ENCODE measurements at places on chromosomes 1 and 21. TPM values are rescaled to one million over a fixed set of nuclear protein-coding genes. Genes with fewer than 3 reads are reported as not detected.

OPRD1 gene
- polyA plus RNA-seq, result 0.33 TPM

CD53 gene
- polyA plus RNA-seq, result 5.4 TPM

FMOD gene
- polyA plus RNA-seq, result 56.6 TPM

LCE5A gene
- not detected for polyA plus RNA-seq

OR14A16 gene
- polyA plus RNA-seq, result not detected

KRTAP21-2 gene
- polyA plus RNA-seq, result not detected

LCA5L gene
- 5.0 TPM for polyA plus RNA-seq

TCHH gene
- polyA plus RNA-seq, result 0.03 TPM

KISS1 gene
- polyA plus RNA-seq, result 0.35 TPM

RHBDL2 gene
- polyA plus RNA-seq, result 0.62 TPM

DNA sequence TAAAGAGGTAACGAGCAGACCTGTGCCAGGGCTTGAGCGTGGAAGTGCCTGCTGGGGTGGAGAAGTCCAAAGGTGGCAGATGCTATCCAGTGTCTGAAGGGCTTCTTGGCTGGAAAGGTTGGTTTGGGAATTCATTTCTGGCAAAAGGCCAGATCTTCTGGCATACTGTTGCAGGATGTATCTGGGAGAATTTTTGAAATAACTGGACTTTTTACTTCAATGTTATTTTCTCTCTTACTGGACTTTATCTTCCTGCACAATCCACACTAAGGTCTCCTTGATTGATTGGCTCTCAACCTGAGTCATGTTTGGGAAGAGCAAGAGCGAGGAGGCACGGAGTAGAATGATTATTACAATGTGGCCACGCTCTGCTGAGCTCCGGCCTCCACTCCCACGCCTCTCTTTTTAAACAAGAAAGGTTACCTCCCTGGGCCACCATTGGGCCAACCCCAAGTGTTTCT is 278.4 kb downstream of the TM2D1 start:
- no peak for DNase-seq

DNA sequence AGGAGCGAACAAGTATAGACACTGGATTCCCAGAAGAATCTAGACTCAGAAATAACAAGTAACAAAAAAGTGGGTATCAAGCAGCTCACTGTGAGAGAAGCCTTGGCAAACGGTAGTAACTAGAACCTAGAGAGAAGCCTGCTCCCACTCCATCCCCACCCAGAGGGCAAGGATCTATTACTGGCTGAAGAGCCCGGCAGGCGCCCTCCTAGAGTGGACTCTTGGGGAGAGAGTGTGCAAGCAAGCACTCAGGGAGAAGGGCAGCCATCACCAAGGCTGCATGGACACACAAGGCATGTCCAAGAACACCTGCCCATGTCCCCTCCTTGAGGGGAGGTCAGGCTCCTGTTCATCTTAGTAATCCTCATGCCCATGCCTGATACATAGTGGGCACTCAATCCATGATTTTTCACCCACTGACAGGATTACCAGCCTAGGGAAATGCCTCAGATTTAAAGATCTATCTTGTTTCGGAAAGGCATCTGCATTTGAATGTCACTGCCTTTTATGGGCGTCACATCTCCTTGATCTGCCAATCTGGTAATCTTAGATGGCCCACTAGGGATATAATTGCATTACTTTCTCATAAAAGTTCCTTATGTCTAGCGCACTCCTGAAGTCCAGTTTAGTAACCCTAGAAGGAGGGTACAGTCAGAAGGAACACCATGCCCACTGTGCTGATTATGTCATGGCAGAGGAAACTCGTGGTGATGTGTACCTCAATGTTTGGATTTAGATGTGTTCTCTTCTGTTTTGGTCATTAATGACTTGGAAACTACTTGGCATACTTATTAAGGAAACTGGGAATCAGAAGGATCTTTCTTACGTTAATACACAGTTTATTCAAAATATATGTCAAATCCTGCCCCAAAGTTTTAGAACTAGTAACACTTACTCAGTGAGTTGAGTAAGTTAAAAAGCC is 14.4 kb downstream of the CNN3 start:
- DNase-seq, result no peak

GRCh38 chr1:209878964-209879363 is 51.2 kb downstream of the UTP25 start:
- DNase-seq, result no peak

- no peak for DNase-seq
Measured at GRCh38 chr1:147252540-147252939, 10.1 kb downstream of the CHD1L start.

GRCh38 chr1:66927528-66927927 is 2.7 kb downstream of the MIER1 start:
- DNase-seq, result no peak

GRCh38 chr1:22717037-22717760 is 6.6 kb downstream of the EPHB2 start:
- no peak for DNase-seq

- DNase-seq, result no peak
Measured at GRCh38 chr1:172473302-172473701, 29.4 kb upstream of the PIGC start.

- no peak for DNase-seq
Measured at GRCh38 chr1:116133696-116134475, 22.7 kb downstream of the MAB21L3 start.

DNA sequence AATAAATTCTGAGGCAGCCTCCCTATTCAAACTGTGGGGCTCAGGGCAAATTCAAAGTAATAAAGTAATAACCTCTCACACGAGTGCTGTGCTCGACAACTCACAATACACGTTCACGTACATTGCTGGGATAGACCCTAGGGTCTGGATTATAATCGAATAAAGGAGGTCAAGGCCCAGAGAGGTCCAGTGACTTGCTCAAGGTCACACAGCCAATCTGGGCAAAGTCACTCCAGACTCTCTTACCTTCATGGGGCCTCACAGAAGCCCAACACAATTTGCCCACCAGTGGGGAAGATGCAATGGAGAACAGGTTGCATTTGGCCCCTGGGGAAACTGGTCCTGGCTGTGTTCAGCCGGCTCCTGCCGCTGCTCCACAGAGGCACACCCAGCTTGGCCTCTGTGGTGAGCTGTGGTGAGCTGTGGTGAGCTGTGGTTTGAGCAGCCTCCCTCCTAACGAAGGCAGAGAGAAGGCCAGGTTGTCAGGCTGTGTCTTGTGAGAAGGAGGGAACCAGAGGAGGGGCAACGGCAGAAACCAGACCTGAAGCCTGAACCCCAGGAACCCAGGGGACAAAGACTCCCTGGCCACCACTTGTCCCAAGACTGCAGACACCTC is 35.1 kb downstream of the NUAK2 start:
- no peak for DNase-seq

DNA sequence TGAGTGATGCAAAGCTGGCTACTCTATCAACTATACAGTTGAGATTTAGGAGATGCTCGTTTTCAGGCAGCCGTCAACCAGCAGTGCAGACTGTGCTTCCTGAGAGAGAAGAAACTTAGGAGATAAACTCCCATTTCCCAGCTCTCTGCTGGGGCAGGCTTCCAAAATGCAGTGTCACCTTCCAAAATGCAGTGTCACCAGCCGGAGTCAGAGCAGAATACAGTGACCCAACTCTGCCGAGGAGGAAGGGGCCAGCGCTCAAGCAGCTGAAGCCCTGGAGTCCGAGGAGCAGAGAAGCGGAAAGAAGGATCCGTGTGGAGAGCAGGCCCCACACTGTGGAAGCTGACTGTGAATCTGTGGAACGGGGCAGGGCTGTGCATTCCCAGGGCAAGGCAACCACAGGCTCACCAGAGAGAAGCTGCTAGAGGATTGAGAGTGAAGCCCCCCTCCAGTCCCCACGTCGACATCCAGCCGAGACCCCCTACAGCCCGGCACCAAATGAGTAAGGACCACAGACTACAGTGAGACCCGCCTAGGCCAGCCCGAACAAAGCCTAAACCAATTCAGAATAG is 703 bp upstream of the KRTAP12-1 start:
- DNase-seq, result no peak

DNA sequence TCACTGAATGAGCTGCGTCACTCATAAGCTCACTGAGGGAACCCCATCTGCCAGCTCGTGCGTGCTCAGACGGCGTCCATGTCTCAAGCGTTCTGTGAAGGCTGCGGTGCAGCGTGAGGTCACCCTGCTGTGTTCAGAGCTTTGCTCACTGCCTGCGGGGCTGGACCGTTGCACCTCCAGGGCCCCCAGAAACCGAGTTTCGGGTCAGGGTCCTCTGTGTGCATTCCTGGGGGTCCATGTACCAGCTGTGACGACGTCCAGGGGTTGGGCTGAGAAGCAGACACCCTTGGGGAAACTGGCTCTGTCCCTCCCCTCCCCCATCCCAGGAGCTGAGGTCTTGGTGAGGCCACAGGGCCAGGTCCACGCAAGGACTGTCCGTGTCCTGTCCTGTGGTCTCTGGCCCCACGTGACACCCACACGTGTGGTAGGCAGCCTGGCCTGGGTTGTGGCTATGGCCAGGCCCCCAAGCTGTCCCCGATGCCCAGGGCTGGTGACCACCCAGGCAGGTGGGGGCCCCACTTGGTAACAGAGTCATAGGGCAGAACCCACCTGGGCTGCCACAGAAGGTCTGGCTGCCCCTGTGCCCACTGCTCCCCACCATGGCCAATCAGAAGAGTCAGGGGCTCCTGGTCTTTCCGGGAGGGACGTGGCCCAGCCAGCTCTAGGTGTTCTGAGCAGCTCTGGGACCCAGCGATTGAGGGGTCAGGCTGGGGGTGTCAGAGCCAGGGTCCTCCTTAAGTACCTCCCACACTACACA is 24.4 kb downstream of the FTCD start:
- DNase-seq, result no peak

DNA sequence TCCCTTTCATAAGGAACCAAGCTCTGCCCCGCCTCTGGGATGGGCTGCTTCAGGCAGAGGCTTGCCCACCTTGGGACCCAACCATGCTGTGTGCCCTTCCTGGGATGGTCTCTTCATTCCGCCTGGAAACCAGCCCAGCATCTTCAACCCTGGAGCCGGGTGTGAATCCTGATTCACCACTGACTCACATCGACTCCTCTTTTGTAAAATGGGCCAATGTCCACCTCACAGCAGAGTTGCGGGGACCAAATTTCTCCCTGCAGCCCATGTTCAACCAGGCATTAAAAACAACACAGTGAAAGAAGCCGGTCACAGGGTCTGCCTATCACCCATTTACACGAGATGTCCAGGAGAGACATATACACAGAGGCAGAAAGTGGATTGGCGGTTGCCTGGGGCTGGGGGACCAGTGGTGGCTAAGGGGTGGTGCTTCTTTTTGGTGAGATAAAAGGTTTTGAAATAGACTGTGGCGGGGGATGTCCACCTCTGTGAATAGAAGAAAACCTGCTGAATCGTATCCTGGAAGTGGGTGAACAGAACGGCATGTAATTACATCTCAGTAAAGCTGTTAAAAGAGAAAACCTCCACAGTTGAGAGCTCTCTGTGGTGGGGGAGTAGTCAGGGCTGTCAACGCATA is 6.9 kb upstream of the GPR153 start:
- no peak for DNase-seq

DNA sequence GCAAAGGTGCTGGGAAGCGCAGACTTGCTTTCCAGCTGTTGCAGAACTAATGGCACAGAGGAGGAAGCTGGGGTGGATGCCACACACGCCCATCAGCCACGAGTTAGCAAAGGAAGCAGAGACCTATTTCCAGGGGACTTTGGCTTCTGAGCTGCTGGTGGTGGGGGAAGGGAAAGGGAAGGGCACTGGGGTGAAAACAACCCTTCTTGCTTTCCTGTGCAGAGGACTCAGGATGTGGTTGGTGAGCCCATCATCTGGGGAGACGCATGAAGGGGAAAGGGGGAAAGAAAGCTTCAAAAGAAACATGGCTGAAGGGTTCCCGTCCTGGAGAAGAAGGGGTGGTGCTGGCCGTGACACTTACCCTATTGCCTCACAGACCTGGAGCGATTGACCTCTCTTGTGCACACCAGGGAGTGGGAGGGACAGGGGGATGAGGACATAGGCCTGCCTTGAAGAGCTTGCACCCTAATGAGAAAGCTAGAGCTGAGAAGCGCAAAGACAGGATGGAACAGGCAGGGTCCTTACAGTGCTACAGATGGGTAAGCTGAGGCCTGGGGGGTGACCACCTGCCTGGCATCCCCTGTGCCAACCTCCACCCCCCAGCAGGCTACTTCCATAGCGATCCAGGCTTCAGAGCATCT is 140.8 kb upstream of the RAB4A start:
- DNase-seq, result no peak

- no peak for DNase-seq
Measured at GRCh38 chr1:28974432-28974831, 60.1 kb downstream of the EPB41 start.

DNA sequence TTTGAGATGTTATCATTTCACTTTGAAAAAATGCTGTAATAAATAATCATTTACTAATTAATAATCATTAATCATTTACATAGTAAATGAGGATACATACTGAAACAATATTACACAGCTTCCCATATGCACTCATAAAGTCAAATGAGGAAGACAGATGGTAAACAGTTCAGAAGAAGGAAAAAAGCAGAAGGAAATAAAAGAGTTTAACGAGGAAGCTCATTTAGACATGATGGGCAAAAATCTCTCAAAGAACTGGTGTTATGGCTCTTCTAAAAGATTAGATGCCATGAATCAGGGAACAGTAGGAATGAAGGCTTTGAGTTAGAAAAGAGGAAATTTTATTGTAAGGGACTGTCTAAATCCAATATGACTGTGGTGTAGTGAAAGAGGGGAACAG is 347.6 kb downstream of the PTPRC start:
- no peak for DNase-seq

DNA sequence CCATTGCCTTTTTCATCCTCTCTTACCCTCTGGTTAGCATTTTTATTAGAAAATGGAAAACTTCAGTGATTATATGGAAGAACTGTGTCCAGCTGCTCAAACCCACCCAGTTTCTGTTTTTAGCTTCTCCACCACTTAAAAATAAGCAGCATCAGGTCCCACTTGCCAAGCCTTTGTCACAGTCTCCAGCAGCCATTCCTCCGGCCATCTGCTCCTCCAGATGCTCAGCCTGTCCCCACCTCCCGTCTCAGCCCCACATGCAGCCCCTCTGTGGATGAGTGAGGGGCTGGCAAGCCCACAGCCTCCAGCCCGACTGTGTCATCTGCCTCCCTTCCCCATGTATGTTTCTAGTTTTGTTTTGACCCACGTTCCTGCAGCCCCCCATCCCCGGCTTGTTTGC is 289.7 kb downstream of the HHAT start:
- no peak for DNase-seq

DNA sequence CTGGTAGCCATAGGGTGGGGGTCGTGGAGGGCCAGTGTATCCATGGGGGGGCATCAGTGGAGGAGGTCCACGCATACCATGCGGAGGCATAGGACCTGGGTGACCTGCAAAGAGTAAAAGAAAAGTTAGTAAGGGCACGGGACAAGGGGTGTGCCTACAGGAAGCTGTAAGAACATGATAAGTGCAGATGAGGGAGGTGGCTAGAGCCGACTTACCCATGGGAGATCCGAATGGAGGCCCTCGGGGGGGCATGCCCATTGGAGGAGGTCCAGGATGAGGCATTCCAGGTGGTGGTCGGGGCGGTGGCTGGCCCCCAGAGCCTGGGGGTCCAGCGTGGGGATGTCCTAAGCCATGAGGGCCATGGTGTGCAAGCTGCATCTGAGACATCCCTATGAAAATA is 4.0 kb downstream of the SF3B4 start:
- no peak for DNase-seq

All from right renal cortex interstitium (tissue), 3 donors.